A549 treated with CpdA at 1 μM for 4 hours (cell line): ENCODE measurements at places on chromosomes 12 and 14. TPM values are rescaled to one million over a fixed set of nuclear protein-coding genes. Genes with fewer than 3 reads are reported as not detected.

Gene KCNK10
- not detected in 5 replicates for total RNA-seq

Gene PPFIA2
- not detected in 5 replicates for total RNA-seq

Gene CRACR2A
- total RNA-seq, result 1.4 to 1.9 TPM (median 1.6 TPM) in 5 replicates

Gene HCAR1
- total RNA-seq, result 0.02 to 0.05 TPM (median 0.03 TPM) in 4 of 5 replicates, not detected in the other

Gene AICDA
- 0.08 to 0.20 TPM (median 0.15 TPM) in 5 replicates for total RNA-seq

Gene PPM1H
- total RNA-seq, result 6.6 to 9.6 TPM (median 7.9 TPM) in 5 replicates

Gene PDZRN4
- not detected in 5 replicates for total RNA-seq

Gene PLCZ1
- total RNA-seq, result not detected in 5 replicates

Gene GALNT9
- total RNA-seq, result 3.6 to 8.2 TPM (median 7.1 TPM) in 5 replicates

Gene SERPINA3
- 5.4 to 7.6 TPM (median 5.7 TPM) in 5 replicates for total RNA-seq

Gene ACOT4
- total RNA-seq, result 1.4 to 2.2 TPM (median 2.0 TPM) in 5 replicates

Gene CARMIL3
- total RNA-seq, result 0.38 to 0.56 TPM (median 0.45 TPM) in 5 replicates

Gene AQP5
- not detected in 5 replicates for total RNA-seq

Gene STYX
- total RNA-seq, result 4.7 to 5.9 TPM (median 5.5 TPM) in 5 replicates

Gene TMCC3
- total RNA-seq, result 0.99 to 1.3 TPM (median 1.1 TPM) in 5 replicates

Gene A2ML1
- total RNA-seq, result not detected in 5 replicates

Gene NKX2-1
- 0.03 to 0.06 TPM in 2 of 5 replicates, not detected in the others for total RNA-seq

Gene GAPDH
- total RNA-seq, result 6,616 to 9,315 TPM (median 8,933 TPM) in 5 replicates

Gene VPS37B
- 30.6 to 36.3 TPM (median 33.7 TPM) in 5 replicates for total RNA-seq

Gene PLD4
- 0.13 to 0.39 TPM (median 0.21 TPM) in 5 replicates for total RNA-seq
